Stimulated activated CD8-positive, alpha-beta memory T cell treated with anti-CD3 and anti-CD28 coated beads, Interleukin-7, amount 100 ng/mL, for 1 hour (primary cell): ENCODE measurements at places on chromosomes 3 and 15.

- no peak for DNase-seq
Observed at GRCh38 chr3:190375671-190376070, 12.3 kb upstream of the CLDN16 start.

- no peak for DNase-seq
Observed at GRCh38 chr3:53938645-53939044, 47.0 kb upstream of the SELENOK start.

DNA sequence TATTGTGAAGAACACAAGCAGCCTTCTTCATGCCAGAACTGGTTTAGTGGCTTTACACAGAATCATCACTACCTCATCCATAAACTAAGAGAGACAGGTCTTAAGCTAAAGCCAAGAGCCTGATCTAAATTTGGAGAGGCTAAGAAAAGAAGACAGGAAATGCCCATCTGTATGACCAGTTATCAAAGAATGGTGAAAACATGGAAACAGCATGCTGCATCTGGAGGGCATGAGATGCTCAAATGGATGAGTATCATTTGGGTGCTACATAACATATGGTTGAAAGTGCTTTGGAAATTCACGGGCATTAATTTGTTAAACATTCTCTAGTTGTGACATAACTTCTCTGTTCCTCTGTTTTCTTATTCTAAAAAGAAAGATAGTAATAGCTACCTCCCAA is 112.5 kb downstream of the CPNE4 start:
- no peak for DNase-seq

- DNase-seq: no peak
Observed at GRCh38 chr15:66758844-66759243, 56.8 kb downstream of the SMAD6 start.

GRCh38 chr3:131543714-131544113 is 40.9 kb upstream of the MRPL3 start:
- DNase-seq: no peak

DNA sequence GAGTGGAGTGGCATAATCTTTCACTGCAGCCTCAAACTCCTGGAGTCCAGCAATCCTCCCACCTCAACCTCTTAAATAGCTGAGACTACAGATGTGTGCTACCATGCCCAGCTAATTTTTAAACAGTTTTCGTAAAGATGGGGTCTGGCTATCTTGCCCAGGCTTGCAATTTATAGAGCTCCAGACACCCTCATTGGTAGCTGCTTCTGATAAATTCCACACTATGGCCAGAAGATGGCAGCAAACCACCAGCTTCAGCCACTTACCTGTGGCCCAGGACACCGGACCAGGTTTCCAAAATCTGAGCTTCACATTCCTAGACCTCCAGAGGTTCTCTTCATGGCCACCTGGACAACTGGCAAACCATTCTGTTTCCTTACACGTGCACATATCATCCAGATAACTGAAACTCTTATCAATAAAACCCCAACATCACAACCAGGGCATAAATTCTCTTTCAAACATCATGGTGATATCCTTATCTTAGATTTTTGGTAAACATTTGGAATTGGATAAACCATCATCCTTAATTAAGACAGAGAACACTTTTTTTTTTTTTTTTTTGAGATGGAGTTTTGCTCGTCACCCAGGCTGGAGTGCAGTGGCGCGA is 28.9 kb downstream of the FBXW12 start:
- peak; percentile 15 for DNase-seq

DNA sequence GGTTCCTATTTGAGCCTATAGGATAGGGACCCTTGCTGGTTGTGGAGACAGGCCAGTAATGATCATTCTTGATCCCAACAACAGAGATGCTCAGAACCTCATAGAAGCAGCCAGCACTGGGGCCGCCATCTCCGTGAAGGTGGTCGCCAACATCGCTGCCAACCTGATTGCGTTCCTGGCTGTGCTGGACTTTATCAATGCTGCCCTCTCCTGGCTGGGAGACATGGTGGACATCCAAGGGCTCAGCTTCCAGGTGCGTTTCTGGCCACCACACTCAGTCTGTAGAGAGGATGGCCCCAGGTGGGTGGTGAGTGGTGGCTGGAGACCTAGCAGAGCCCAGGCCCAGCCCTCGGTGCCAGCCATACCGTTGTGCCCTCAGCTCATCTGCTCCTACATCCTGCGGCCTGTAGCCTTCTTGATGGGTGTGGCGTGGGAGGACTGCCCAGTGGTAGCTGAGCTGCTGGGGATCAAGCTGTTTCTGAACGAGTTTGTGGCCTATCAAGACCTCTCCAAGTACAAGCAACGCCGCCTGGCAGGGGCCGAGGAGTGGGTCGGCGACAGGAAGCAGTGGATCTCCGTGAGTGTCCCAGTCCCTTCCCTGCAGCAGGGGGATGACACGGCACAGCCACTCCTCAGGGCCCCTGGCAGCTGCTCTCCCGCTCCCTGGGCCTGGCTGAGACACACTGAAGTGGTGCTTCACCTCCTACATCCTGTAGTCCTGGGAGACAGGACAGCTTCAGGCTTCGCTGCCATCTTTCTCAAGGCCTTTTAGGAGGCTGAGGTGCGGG is 46.5 kb upstream of the PDE8A start:
- no peak for DNase-seq

GRCh38 chr3:47758261-47759025 is 23.2 kb downstream of the SMARCC1 start:
- no peak for DNase-seq

GRCh38 chr3:66200147-66200546 is 20.7 kb upstream of the SLC25A26 start:
- DNase-seq: no peak

DNA sequence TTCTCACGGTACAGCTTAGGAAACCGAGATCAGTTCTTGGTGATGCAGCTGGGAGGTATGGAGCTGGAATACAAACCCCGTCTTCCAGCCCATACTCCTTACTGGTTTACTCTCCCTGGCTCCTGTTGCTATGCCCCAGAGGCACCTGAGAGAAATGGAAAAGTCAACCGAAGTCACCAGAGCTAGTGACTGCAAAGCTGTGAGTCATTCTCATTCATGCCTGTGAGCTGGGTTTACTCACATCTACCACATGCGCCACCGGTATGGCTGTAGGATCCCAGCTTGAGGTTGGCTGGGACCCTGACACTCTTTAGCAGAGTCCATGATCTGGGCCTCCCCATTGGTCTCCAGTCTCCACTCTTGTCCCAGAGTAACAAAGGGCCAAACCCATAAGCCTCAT is 111.5 kb upstream of the ETV5 start:
- no peak for DNase-seq

DNA sequence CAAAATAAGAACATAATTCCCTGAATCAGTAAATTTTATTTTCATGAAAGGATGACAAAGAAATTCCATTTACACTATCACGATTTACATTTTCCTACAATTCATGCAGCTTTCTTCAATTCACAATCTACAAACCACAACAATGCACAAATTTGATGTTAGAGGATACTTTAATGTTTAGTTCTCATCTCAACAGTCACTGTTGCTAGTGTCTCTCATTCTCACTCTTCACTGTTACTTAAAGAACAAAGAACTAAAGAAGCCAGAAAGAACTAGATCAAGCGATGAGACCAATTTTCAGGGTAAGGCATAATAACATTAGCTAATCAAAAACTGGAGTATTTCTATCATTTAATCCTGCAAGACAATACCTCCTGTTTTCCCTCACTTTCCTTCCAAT is 73.5 kb downstream of the TBL1XR1 start:
- DNase-seq: no peak

- DNase-seq: no peak
Observed at GRCh38 chr3:49151610-49152009, 14.5 kb downstream of the CCDC71 start.

- DNase-seq: no peak
Observed at GRCh38 chr3:77707281-77707680, 667.4 kb downstream of the ROBO2 start.

DNA sequence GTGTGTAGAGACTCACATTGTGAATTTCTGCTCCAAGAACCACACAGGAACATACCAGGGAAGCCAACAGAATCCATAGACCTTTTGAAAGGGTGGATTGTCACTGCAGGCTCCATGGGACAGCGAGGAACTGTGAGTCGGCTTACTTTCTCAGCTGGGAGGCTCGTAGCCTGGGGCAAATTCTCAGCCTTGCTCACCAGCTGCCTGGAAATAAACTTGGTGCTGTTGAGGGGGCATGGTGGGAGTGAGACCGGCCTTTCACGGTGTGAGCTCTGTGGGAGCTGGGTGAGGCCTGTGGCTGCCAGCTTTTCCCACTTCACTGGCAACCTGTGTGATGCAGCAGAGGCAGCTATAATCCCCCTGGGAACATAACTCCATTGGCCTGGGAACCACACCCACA is 146.6 kb upstream of the P2RY1 start:
- DNase-seq: no peak

GRCh38 chr3:106305882-106306435 is 437.1 kb upstream of the CBLB start:
- DNase-seq: no peak

DNA sequence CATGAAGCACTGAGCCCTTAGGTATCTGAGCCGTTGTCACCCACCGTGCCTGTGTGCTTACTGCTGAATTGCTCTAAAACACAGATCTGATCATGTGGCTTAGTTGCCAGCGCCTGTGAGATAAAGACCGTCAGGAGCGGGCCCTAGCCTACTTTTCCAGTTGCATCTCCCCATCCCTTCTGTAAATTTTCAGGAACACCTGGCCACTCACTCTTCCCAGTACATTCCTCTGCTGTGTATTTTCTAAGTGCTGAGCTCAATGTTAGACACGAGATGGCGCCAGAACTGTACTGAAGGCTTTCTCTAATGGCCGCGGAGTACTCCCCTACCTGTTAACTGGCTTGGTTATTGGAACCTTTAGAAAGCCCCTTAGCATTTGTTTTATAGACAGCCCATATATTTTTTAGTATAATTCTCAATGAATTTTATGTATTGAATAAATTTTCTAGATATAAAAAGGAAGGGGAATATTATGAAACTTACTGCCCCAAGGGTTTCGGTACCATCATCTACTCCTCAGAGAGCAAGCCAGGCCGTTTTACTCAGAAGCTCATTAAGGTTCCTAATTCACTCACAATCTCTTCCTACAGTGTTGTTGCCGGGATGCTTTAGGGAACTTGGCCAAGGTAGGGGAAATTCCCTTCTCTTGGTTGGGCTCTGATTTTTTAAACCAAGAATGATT is 16.7 kb upstream of the WNT7A start:
- no peak for DNase-seq

- no peak for DNase-seq
Observed at GRCh38 chr3:180267202-180267843, 230.6 kb upstream of the PEX5L start.

DNA sequence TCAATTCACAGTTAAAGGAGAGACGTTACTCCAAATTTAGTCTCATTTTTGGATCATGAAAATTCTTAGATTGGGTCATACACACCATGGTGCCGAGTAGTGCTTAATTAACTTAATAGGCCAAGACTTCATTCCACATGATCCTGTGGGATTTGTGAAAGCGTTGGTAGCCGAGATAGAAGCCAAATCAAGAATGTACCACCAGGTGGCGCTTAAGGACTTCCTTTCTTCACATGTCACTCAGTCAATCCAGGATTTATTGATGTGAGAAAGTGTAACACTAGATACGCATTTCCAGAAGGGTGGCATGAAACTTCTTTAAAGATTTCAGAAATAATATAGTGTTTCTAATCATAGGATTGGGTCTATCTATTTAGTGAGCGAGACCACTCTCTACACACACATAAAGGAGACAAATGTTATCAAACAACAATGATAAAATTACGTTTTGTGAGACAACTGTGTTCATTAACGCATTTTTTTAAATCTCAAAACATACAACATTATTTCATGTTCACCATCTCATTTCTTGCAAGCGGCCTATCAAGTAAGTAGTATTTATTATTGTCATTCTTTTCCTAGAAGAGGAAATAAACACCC is 436.1 kb downstream of the CHL1 start:
- no peak for DNase-seq

- DNase-seq: no peak
Observed at GRCh38 chr3:147389717-147390116, 16.6 kb downstream of the ZIC4 start.

DNA sequence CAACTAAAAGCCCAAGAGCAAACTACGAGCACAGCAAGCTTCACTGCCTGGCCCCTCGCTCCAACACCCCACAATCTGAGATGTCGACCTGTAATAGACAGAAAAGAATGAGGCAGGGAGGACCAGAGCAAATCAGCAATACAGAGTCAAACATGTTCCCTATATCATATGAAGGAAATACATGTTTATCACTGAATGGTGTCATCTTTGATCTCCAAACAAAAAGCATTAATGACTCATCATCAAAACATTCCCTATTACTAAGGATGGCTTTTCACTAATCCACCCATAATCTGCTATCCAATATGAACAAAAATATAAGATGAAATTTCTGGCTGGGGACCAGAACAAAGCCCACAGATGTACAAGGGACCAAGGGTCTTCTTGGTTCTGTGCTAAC is 34.7 kb downstream of the MYO5A start:
- no peak for DNase-seq

GRCh38 chr3:18080198-18080689 is 337.8 kb upstream of the TBC1D5 start:
- DNase-seq: no peak
